Esophagus squamous epithelium (tissue), 5 donors: ENCODE measurements at places on chromosomes 12 and 14.

DNA sequence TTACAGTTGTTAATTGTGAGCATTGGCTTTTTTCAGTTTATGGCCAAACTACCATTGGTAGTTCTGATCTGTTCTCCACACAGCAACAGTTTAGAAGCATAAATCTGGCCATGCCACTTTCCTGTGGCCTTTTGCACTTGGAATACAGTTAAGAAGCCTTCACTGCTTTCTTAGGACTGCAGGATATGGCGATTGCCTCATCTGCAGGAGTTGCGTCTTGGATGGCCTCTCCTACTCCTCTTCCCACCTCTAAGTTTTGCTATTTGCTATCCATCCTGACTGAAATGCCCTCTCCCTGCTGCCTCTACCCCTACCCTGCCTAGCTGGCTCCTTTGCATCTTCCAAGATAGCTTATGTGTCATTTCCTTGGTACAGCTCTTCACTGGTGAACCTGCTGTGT lies 12.8 kb upstream of the BMAL2 start:
- DNase-seq, result no peak

DNA sequence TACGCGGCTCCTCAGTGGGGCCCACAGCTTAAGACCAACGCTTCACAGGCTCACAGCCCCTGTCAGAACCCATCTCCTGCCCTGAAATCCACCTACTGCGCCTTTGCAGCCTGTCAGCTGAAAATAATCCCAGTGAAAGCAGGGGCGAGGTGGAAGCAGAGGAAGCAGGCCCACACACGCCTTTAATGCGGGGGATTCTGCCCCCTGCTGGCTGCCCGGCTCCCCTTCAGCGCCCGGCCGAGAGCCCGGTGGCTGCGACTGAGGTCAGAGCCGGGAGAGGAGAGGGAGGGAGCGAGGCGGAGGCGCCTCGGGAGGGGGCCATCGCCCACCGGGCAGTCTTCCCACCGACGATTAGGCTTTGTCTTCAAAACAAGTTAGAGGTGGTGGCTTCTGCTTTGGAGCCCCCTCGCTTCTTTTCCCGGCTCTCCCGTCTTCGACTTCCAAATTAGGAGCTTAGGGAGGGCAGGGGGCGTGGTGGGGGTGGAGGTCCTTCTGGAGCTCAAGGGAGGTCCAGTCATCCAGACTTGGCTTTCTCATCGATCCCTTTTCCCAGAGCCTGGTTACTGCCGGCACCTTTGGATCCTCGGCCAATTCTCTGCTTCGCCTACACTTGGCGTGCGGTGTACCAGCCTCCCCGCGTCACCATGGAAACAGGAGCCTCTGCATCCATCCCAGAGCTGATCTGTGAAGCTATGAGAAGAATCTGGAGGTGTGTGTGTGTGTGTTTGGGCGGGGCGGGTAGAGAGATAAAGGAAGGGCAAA lies 25.2 kb upstream of the RND1 start:
- DNase-seq, result no peak

DNA sequence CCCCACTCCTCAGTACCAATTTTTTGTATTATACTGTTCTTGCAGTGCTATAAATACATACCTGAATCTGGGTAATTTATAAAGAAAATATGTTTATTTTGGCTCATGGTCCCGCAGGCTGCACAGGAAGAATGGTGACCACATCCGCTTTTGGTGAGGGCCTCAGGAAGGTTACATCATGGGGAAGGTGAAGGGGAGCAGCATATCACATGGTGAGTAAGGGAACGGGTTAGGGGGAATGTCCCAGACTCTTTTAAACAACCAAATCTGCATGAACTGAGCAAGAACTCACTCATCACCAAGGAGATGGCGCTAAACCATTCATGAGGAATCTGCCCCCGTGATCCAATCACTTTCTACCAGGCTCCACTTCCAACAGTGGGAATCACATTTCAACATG lies 40.0 kb downstream of the OSBPL8 start:
- DNase-seq, result no peak

DNA sequence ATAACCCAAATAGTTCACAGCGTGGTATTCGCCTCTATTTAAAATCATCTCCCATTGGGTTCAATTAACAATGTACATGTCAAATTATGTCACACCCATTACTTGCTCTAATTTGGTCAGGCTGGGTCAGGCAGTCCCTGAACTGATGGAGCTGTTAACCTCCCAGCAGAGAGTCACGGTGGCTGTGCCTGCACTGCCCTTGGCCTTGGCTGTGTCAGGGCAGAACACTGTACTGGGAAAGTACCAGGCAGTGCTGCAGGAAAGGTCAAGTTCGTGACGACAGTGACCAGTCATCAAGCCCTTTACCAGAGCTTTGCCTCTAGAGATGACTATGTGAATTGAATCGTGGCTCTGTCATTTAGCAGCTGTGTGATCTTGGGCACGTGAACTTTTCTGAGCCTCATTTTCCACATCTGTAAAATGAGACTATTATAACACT lies 100.0 kb downstream of the ARF6 start:
- no peak for DNase-seq
